ENCODE measurements at places on chromosomes 16 and 17.

DNA sequence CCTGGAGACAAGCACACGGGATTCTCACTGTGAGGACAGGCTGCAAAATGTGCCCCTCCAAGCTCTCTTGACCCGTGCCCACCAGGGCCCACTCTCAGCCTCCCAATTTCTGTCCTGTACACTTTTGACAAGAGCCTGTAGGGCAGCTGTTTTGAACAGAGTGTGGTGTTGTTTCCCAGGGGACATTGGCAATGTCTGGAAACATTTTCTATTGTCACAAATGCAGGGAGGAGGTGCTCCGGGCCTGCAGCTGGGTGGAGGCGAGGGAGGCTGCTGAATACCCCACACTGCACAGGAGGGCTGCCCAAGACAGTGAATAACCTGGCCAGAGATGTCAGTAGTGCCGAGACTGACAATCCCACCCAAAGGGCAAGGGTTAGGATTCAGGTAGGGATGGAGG, 10.5 kb downstream of the CEP295NL start:
- DNase-seq = no peak

GRCh38 chr17:9028202-9028987, 7.1 kb downstream of the NTN1 start:
- DNase-seq = no peak

DNA sequence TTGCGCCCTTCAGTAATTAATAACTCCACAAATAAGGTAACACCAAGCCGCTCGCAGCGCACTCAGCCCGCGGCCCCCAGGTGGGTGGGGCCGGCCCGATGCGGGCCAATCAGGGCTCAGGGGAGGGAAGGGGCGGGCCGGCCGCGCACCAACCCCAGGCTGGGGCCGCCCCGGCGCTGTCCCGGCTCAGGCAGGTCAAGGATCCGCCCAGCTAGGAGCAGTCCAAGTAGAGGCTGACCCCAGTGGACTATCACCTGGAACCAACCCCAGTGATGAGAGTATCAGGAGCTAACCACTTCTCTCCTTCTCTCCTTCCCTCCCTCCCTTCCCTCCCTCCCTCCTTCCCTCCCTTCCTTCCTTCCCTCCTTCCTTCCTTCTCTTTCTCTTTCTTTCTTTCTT, 110.8 kb downstream of the C16orf78 start:
- DNase-seq = no peak

- no peak for DNase-seq
Observed at GRCh38 chr16:15754821-15755534, 101.8 kb downstream of the MYH11 start.
